ENCODE measurements at places on chromosomes 7 and 10. TPM values are rescaled to one million over a fixed set of nuclear protein-coding genes. Genes with fewer than 3 reads are reported as not detected.

DNA sequence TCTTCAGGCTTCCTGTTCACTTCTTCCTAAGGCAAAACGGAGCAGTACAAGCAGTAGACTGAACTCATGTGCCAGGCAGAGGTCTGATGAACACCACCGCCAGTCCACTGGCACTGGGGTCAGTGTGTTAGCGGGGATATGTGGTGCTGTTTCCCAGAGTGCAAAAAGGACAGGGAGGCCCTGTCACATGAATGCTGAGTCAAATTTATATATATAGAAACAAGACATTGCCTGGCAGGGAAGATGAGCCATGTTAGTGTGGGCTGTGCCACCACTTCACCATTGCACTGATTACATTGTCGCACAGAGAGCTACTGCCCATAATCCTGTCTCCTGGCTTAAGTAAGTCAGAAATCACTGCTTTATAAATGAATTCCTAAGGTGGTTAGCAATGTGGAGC, 122.2 kb upstream of the AMPH start:
- DNase-seq = no peak

GRCh38 chr10:110699859-110700468, 55.8 kb downstream of the RBM20 start:
- DNase-seq = no peak

- no peak for DNase-seq
These were observed 95.3 kb upstream of the DNAJB12 start for GRCh38 chr10:72449941-72450441.

The GPR26 gene
- total RNA-seq = not detected

The KIF5B gene
- 194 TPM for total RNA-seq

DNA sequence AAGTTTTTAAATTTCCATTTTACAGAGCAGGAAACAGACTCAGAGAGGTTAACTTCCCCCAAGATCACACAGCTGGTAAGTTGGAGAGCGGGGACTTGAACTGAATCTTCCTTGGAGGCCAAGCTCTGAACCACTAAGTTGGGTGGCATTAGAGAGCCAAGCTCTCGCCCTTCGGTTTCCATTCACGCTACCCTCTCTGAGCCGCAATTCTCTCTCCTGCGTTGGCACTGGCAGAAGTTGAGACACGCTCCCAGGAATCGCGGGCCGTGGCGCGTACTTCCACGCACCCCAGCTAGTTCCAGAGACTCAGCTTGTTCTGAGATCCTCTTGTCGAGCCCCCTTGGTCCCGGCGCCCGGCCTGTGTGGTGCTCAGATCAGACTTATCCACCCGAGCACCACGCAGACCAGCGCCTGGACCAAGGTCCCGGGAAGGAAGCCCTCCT, 29.3 kb upstream of the VAX1 start:
- DNase-seq = no peak

The TWIST1 gene
- total RNA-seq = 145 TPM

The POLR2J2 gene
- 2.4 TPM for total RNA-seq

DNA sequence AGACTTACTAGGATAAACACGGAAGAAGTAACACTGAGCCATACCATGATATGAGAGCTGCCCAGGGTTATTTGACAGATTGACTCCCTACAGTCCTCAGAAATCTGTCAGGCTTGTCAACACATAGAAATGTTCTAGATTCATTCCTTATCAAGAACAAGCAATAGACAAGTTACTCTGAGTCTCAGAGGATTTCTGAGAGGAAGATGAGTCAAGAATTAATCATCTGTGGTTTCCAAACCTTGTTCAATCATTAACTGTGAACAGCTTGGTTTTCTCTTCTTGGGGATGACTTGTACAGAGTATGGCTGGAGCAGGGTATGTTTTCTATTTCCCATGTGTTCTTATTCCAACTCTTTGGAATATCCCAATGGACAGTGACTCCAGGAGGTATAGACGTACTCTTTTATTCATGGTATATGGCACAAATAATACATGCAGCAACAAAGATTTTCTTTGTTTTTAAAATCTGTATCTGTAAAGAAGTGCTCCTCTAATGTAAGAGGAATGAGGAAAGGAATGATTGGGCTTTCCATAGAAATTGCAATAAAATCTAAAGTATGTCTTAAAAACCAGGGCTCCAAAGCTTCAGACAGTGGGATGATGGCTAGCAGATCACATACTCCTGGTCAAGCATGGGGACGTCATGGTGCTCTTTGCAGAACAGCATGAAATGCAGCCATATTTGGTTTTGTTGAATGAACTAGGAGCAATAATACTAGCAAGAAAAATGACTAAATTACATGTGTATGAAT, 11.9 kb upstream of the SFR1 start:
- DNase-seq = peak; percentile 87

- peak; percentile 61 for DNase-seq
These were observed 65.9 kb upstream of the CC2D2B start for GRCh38 chr10:95841661-95842498.

GRCh38 chr10:63994371-63994770, 473.2 kb downstream of the REEP3 start:
- no peak for DNase-seq

GRCh38 chr7:85041605-85042216, 145.1 kb downstream of the SEMA3D start:
- DNase-seq = peak; percentile 52

DNA sequence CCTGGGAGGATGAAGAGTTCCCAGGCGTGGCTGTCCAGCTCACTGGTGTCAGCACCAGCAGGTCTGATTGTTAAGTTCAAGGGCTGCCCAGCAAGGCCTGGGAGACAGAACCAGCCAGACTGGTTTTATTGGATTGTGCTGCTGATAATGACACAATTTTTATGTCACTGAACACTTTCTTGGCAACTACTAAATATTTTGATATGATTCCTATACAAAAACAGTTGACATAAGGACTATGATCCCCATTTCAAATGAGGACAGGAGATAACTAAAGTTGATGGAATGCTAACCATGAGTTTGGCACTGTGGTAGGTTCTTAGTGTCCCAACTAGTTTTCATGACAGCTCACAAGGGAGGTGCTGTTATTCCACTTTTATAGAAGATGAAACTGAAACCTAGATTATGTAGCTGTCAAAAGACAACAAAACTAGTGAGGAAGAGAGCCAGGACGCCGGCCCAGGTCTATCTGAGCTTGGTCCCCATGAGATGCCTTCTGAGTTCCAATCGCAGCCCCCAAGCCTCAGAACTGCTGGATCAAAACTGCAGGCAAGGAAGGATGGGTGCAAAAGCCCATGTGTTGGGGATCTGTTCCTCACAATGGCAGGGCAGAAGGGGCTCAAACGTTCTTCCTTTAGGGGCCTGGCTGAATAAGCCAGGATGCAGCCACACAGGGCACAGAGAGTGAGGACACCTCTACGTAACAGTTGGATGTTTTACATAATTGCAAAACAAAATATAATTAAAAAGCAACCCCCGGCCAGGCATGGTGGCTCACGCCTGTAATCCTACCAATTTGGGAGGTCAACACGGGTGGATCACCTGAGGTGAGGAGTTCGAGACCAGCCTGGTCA, 52.8 kb downstream of the COBL start:
- no peak for DNase-seq

GRCh38 chr7:131932271-131932670, 375.8 kb upstream of the PODXL start:
- DNase-seq = no peak

DNA sequence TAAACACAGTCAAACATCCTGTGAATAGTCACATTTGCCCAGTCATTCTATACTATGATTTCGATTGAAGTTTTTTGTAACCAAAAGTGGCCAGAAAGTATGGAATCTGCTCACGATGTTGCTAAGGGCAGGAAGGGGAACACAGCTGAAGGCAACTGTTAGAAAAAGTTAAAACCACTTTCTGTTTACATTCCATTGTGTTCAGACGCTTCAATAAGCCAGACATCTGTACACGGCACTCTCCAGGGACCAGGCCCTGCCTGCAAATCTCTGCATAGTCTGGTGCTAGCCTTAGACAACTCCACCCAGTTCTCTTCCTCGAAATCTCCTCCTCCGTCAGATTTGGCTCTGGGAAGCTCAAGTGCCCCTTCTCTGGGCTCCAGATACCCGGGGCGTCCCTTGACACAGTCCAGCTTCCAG, 17.1 kb upstream of the TMEM120A start:
- DNase-seq = peak; percentile 93

- DNase-seq = no peak
These were observed 18.5 kb downstream of the ITGB1 start for GRCh38 chr10:32939296-32940111.

DNA sequence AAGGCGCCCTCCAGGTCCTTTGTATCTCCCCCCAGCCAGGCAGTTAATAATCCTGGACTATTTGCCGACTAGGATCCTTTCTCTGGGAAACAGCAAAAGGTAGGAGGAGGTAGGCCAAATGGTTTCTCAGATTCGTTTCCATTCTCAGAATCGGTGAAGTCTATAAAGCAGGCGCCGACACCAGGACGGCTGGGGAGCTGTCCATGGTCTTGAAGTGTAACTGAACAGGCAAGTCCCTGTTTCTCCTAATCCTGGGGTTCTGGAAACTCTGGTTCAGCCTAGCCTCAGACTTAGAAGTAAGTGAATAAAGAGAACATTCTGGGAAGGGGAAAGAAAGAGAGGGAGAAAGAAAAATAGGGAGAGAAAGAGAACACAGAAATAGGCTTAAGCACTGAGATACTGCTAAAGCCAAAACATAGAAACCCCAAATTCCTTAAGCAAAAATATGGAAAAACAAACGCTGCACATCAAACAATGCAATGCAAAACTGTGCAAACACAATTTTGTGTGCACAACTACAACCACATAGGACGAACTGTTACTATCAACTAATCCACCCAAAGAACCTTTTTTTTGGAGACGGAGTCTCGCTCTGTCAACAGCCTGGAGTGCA, 11.1 kb upstream of the INA start:
- peak; percentile 66 for DNase-seq

- DNase-seq = no peak
These were observed 400.4 kb downstream of the CDC14C start for GRCh38 chr7:49324707-49325106.

The PTPRZ1 gene
- total RNA-seq = not detected

The GRM3 gene
- total RNA-seq = not detected

DNA sequence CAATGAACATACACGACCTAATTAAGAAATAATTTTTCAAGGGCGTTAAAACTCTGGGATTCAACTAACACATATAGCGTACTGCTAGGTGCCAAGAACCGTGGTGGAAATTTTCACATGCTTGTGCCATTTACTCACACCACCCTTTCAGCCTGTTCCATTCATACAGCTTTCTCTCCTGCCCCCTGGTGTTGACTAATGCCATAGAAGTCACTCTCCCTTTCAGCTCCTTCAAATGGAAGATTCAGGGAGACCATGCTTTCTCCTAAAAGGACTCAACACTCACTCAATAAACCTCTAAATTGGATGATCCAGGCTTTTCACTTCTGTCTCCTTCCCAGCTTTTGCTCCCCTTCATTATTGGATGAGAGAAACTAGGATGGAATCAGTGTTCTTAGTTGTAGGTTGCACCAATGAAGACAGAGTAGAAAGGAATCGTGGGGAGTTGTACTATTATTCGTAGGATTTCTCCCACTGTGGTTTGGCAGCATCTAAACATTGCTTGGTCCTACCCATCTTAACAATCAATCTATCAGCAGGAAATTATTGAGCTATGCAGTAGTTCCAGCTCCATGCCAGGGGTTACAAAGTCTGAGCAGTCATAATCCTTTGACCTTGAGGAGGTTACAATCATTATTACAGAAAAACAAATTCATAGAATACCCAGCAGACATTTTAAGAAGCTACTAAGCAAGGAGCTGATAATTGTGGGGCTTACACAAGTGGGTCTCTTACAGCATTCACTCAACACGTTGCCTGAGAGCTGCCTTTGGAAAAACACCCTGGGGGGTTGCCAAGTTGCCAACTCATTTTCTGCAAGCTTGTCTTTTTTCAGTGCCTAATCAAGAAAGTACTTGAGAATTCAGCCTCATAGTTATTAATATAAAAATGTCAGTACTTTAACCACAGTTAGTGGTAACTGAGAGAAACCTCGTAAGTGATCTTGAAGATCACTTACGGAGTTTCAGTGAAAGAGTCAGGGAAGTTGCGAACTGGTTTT, 2.8 kb upstream of the PPP1R3C start:
- DNase-seq = peak; percentile 85

The ADRA2A gene
- total RNA-seq = 0.34 TPM

The AKR1C8 gene
- total RNA-seq = not detected

- no peak for DNase-seq
These were observed 16.6 kb downstream of the SSMEM1 start for GRCh38 chr7:130224210-130224609.

DNA sequence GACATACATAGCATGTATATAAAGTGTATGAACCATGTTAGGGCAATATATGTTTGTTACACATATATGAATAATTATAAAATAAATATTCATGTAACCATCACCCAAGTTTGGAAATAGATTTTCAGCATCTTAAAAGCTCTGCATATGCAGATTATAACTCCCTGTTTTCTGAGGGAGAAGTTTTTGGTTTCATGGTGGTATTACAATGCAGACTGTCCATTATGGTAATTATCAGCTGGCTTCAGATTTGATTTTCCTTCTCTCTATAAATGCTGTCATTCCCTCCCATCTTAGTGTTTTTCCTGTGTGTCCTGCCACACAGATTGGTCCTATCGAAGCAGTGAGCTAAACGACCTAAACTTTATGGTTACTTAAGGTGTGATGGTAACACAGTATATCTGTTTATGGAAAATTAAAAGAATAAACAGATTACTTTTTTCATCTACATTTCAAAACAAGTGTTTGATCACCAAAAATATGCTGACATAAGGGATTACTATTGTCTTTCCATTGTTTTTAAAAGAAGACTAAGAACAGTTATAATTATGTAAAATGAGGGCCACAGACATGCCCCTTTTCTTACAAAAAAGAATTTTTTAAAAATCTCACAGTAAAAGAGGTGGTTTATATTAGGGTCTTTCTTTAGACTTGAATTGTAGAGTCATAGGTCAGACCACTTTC, 17.7 kb downstream of the PRPF18 start:
- DNase-seq = no peak

Data from LHCN-M2 (cell line).